ENCODE measurements at places on chromosomes 11 and 22. TPM values are rescaled to one million over a fixed set of nuclear protein-coding genes. Genes with fewer than 3 reads are reported as not detected.

The MLC1 gene
- total RNA-seq, result not detected

The XPNPEP3 gene
- total RNA-seq, result 9.5 TPM

The SPA17 gene
- 26.1 TPM for total RNA-seq

The CALCB gene
- 0.12 TPM for total RNA-seq

The RBFOX2 gene
- 175 TPM for total RNA-seq
